MG63 (cell line): ENCODE measurements at places on chromosomes 7 and 10.

- DNase-seq: no peak
These were observed 291.3 kb downstream of the POU6F2 start for GRCh38 chr7:39269034-39269433.

DNA sequence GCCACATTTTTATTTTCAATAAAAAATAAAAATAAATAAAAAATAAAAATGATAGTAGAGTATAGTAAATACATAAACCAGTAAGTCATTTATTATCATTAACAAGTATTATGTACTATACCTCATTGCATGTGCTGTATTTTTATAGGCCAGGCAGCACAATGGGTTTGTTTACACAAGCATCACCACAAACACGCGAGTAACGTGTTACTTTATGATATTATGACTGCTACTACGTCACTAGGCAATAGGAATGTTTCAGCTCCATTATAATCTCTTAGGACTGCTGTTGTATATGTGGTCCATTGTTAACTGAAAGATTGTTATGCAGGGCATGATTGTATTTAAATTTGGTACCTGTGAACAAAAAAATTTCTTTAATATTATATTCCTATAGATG is 20.8 kb upstream of the SDHAF3 start:
- DNase-seq: no peak

DNA sequence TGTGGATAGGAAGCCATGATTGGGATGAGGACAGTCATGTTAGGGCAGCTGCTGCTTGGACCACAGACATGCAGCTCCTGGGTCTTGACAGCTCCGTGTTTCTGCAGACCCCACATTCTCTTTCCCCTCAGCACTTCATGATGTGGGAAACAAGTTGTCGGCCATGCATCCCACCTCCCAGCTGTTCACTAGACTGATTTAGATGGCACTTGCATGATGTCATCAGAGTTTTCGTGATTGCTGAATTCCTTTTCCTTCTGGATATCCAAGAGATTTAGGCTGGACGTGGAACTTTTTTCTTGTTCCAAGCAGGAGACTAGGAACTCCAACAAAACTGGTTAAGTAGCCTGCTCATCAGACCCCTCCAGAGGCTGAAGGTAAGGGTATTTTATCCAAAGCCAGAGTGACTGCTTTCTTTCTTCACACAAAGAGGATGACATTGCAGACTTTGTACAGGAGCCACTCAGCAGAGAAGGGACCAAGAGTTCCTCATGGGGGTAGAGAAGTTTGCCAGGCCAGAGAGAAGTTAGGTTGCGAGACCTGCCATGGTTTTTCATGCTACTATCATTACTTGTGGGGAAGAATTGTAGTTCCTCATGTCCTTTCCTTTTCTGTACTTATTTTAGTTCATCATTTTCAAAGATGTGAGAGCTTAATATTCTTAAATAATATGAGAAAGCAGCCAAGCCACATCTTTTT is 117.7 kb upstream of the GJD4 start:
- no peak for DNase-seq

GRCh38 chr10:132939957-132940790 is 2.2 kb downstream of the CFAP46 start:
- DNase-seq: peak; percentile 56

GRCh38 chr10:105183536-105183935 is 542.4 kb downstream of the SORCS3 start:
- no peak for DNase-seq

DNA sequence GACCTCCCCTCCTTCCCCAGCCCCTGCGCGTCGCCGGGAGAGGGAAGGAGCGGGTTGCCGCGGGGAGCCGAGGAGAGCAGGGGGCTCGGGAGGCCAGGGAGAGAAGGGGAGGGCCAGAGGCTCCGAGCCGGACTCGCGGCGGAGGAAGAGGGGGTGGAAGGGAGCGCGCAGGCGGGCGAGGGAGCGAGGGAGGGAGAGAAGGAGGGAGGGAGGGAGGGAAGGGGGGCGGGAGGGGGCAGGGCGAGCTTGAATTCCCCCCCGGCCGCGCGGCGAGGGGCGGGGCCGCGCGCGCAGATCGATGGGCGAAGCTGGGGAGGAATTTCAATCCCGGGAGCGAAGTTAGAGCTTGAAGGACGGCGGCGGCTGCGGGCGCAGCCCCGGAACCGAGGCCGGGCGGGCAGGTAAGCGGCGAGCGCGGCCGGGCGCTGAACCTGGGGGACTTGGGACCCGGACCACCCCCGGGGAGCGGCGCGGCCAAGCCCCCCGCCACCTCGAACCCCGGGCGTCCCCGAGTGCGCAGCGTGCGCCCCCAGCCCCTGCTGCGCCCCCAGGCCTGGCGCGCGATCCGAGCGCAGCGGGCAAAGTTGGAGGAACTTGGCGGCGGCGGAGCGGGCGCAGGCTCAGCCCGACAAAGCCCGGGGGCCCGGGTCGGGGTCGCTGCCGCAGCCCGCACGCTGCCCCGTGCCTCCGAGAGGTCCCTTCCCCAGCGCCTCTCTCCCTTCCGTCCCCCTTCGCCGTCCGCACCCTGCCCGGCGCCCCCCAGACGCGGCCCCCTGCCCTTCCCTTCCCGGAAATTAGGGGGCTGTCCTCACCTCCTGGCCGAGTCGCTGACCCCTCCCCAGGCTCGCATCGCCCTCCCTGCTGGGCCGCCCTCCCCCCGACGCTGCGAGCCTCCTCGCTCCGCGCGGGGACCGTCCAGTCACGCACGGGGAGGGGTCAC is at the start of gene ELFN1:
TSS of gene ELFN1 (plus strand) at position 324 of the 940 bp plus-strand sequence. CDS start 74,320 bp downstream, outside the sequence.
- DNase-seq: no peak

DNA sequence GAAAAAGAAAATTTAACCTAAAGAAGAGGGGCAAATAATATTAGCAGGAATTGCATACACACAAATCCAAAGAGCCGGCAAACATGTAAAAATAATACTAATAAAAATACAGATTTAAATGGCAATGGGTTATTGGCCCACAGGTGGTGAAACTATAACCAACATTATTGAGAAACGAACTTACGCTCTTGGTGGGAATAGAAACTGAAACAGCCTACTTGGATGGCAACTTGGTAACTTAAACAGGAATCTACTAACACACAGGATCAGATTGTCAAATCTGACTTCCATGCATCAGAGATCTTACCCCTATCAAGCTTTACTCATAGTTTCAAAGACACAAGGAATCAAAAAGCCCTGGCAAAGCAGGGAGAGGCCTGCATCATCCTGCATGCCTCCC is 66.5 kb downstream of the ANLN start:
- no peak for DNase-seq

DNA sequence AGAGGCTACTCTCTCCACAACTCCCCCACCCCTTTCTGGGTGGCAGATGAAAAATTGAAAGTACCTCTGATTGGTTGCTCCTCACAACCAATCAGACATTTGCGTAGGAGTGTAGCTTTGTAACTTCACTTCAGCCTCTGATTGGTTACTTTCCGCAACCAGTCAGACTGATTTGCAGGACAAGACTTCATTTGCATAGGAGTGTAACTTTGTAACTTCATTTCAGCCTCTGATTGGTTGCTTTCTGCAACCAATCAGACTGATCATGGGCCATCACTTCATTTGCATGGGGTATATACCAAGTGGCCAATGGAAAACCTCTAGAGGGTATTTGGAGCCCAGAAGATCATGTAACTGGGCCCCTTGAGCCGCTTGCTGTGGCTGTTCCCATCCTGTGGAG is 25.6 kb downstream of the CDNF start:
- DNase-seq: no peak

DNA sequence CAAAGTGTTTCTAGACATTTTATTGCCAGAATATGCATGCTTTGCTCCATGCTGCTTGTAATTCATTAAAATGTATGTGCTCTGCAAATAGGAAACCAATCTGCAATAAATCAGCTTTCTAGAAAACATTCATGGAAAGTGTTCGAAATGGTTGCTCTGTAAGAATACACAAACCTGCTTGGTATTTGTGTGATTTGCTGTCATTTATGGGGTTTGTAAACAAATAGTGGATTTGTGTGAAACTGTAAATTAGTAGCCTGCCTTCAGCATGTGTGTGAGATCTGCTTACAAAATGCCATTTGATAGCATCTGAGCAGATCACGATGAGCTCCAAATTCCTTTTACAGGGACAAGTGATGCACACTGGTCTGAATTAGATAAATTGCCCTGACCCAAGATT is 219.0 kb upstream of the CSTF2T start:
- DNase-seq: no peak

DNA sequence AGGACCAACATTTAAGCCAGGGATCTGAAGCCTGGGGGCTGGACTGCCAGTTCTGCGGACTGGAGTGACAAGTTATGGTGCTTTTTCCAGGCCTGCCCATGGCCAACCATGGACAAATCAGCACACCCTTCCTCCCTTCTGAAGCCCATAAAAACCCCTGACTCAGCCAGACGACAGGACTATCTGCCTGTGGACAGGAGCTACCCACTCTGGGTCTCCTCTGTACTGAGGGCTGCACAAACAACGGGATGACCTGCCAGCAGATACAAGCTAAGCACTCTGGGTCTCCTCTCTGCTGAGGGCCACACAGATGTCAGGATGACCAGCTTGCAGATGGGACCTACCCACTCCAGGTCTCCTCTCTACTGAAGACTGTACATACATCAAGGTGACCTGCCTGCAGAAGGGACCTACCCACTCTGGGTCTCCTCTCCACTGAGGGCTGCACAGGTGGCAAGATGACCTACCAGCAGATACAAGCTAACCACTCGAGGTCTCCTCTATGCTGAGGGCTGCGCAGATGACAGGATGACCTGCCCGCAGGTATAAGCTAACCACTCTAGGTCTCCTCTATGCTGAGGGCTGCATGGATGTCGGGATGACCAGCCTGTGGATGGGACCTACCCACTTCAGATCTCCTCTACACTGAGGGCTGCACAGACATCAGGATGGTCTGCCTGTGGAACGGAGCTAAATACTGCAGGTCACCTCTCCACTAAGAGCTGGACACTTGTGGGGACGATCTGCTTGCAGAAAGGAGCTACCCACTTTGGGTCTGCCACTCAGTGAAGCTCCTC is 110.1 kb upstream of the GPR22 start:
- no peak for DNase-seq

DNA sequence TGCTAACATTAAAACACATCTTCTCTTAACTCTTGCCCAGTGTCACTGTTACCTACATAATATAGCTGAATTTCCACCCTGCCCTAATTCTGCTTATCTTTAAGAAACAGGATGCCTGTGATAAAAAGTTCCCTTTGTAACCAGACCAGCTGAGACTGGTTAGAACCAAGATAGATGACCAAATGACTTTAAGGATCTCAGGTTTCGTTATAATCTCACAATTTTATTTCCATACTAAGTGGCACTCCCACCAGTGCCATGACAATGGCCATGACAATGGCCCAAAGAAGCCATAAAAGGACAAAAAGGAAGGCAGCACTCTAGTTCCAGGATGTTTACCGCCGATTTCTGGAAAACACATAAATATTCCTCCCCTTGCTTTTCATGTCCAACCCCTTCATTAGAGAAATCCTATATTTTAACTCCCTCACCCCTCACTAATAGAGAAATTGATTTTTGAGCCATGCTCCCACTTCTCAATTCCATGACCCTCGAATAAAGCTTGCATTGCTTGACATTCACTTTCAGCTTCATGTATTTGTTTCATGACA is 126.1 kb downstream of the ELAPOR2 start:
- no peak for DNase-seq

- no peak for DNase-seq
These were observed 22.1 kb downstream of the CLDN12 start for GRCh38 chr7:90425376-90425775.

- no peak for DNase-seq
These were observed 161.7 kb upstream of the LYZL2 start for GRCh38 chr10:30791197-30791611.

DNA sequence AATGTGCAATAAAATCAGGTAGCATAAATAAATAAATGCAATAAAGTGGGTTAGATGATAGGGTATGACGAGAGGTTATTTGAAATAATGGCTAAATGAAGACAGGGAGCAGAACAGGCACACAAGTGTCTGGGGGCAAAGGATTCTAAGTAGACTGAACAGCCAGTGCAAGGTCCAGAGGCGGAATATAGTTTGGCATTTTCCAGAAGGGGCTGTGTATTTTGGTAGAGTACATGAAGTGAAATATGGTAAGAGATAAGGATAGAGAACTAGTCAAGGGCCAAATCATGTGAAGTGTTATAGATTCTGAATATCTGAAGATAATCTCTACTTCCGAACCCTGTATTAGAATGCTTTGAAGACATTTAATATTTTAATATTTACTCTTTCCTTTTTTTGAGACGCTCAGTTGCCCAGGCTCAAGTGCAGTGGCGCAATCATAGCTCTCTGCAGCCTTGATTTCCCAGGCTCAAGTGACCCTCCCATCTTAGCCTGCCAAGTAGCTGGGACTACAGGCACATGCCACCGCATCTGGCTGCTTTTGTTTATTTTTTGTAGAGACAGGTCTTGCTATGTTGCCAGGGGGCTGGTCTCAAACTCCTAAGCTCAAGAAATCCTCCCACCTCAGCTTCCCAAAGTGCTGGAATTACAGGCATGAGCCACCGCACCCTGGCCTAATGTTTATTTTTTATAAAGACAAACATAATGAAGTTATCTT is 44.4 kb upstream of the CD36 start:
- DNase-seq: no peak

GRCh38 chr7:95794917-95795515 is 22.7 kb downstream of the DYNC1I1 start:
- DNase-seq: no peak

DNA sequence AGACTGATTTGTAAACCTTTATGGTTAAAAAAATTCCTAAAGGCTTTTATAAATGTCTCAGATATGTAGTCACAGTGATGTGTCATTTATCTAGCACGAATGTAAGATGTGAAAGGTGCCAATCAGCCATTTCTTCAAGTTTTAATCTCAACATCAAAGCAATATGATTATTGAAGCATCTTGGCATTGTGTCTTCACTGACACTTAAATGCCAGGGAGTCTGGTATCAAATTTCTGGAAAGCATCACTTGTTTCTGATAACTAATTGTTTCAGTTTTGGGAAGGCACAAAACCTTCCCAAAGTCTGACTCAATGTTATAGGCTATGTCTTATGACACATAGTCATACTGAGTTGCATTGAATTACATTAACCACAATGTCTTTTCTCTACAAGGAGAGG is 492.0 kb upstream of the CNTNAP2 start:
- no peak for DNase-seq

GRCh38 chr10:62095181-62096122 is 173.2 kb downstream of the RTKN2 start:
- DNase-seq: no peak

DNA sequence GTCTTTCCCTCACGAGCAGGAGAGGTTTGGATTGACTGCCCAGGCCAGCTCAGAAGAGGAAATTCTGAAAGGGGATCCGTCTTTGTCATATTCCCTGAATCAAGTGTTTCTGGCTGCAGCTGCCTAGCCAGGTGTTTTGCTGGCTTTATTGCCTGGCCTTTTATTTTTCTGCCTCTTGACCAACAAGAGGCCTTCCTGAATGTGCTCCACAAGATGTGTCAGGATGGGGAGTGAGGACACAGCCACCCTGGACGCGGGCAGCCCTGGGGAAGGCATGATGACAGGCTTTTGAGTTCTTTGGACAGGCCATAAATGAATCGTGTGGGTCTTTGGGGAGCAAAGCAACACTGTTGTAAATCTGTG is 163.6 kb downstream of the CAMK1D start:
- no peak for DNase-seq

GRCh38 chr7:91137153-91137787 is 127.0 kb upstream of the FZD1 start:
- no peak for DNase-seq

GRCh38 chr10:19014034-19014433 is 34.6 kb upstream of the MALRD1 start:
- peak; percentile 73 for DNase-seq

- no peak for DNase-seq
These were observed 258.0 kb upstream of the KCND2 start for GRCh38 chr7:120014925-120015465.

GRCh38 chr10:63798599-63799498 is 277.6 kb downstream of the REEP3 start:
- DNase-seq: peak; percentile 85
